Endothelial cell (in vitro differentiated cells): ENCODE measurements at places on chromosomes 2 and 18.

- no peak for DNase-seq
These were observed 1.1 kb downstream of the NIFK start for GRCh38 chr2:121735518-121736074.

GRCh38 chr2:42424033-42424432, 63.0 kb upstream of the COX7A2L start:
- no peak for DNase-seq

- DNase-seq: no peak
These were observed 14.3 kb upstream of the CCDC85A start for GRCh38 chr2:56169521-56169920.

DNA sequence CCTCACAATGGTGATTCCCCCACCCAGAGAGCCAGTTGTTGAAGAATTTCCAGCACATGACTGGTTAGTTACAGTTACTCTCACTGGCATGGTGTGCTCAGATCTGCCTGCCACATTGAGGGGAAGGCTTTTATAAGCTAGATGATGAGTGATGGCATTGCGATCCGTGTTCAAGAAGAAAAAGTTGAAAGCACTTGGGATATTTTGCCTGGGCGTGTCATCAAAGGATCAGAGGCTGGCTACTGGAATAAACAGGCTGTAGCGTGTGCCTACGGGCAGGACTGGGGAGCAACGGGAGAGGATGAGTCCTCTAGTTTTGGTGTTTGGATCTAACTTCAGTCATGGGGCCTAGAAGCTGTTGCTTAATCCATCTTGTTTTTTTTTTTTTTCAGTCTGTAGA, 175.0 kb downstream of the SETBP1 start:
- DNase-seq: no peak

DNA sequence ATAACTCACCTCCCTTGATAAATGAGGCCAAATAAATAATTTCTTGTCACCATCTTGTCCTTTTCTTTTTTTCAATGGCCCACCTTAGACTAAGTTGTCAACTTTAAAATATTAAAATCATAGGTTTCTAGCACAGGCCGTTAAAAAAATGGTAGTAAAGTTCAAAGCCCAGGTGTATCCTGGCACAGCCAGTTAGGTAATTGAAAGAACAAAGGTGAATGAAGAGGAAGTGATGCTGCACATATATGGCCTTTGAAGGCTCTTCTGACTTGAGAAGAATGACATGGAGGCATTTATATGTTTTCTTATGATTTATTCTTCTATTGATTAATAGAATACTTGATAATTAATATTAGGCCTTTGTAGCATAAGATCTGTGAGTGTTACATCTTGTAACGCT, 208.7 kb downstream of the PTPRM start:
- DNase-seq: no peak

GRCh38 chr18:40851014-40851429, 1104.0 kb upstream of the PIK3C3 start:
- DNase-seq: no peak

GRCh38 chr2:70923378-70924015, 12.2 kb upstream of the ATP6V1B1 start:
- DNase-seq: peak; percentile 57

DNA sequence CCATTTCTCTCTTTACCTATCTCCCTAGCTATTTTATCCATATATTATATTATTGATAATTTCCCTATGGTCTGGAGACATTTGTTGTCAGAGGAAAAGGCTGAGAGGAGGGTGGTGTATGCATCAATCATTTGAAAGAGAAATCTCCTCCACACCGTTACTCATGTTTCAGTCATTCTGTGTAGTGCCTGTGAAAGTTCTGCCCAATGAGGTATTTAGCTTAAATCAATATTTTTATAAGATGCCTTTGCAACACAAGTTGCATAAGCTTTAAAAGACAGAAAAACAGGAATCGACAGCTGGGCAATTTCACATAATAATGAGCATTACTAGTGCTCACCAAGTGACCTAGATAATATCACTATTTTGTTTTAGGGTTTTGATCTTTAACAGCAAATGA, 363.7 kb upstream of the FSIP2 start:
- no peak for DNase-seq

DNA sequence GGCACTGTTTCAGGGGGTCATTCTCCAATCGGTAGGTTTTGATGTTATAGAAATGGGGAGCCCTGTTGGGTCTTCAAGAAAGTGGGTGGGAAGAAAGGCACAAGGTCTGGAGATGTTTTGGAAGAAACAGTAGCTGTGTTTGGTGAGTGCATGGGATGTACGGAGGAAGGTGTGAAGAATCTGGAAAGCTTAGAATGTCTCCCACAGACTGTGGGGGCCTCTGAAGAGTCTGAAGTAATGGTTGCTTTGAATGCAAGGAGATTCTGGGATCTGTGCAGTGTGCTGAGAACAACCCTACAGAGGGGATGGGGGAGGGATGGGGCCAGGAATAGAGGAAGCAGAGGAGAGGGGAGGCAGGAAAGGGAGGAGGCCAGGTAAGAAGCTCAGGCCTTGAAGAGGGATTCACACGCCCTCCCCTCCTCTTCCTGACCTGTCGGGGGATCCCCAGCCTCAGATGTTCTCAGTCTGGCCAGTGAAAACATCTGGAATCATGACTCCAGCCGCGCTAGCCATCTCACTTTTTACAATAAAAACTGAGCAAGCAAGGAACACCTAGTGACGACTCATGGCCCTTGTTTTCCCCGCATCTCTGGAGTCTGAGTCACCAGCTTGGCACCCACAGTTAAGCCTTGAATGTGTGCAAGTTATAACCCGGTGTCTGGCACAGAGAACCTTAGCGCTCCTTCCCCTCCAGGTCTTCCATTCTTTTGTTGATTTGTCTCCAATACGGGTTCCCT, 74.2 kb downstream of the SH3BP4 start:
- DNase-seq: no peak
